ENCODE measurements at places on chromosomes 6 and 20.

- no peak for DNase-seq
These were observed 186.7 kb downstream of the GJA10 start for GRCh38 chr6:90080876-90081481.

DNA sequence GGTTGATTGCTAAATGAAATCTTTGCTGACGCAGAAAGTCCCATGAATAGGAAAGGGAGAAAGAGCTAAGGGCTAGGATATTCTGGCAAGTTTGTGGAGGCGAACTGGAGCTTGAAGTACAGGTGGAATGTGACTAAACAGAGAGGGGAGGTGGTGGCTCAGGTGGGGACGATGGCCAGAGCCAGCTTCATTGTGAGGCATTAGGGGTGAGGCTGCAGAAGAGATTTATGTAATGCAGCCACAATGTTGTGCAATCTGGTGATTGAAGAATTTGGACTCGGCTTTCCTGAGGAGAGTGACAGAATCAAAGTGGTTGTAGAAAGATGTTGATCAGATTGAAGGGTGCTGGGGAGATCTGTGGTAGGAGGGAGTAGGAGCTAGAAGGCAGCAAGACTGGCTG is 42.9 kb upstream of the SPACA1 start:
- DNase-seq: no peak

DNA sequence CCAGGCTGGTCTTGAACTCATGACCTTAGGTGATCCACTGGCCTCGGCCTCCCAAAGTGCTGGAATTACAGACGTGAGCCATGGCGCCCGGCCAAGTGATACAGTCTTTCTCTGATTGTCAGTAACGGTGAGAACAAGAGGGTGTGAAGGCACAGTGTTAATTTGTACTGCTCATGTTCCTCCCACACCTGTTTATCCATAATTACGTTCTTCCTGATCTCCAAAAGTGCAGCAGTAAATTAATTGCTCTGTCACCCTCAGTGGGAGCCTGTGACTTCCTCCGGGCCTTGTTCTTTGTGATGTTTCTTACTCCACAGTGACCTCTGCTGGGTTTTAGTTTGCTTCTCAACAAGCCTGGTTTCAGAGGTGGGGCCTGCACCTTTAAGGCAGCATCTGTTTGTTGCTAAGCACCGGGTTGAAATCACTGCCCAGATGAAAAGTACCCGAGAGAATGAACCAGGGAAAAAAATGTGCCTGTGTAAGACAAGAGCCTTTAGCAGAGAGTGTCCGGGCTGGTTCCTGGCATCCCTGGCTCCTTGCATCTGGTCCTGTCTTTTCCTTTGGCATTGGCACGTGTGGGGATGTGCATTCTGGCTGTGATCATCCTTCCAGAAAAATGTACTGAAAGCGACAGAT is 89.1 kb upstream of the CLDN20 start:
- DNase-seq: no peak

GRCh38 chr20:44684047-44684967 is 30.9 kb upstream of the CCN5 start:
- no peak for DNase-seq

- no peak for DNase-seq
These were observed 23.9 kb upstream of the SLC52A3 start for GRCh38 chr20:792248-792647.
